Common myeloid progenitor, CD34-positive (primary cell): ENCODE measurements at places on chromosomes 13 and 19.

GRCh38 chr19:46803555-46803954, 15.2 kb upstream of the SLC1A5 start:
- DNase-seq = no peak

- DNase-seq = no peak
These were observed 364.0 kb downstream of the LMO7 start for GRCh38 chr13:76000131-76000530.

DNA sequence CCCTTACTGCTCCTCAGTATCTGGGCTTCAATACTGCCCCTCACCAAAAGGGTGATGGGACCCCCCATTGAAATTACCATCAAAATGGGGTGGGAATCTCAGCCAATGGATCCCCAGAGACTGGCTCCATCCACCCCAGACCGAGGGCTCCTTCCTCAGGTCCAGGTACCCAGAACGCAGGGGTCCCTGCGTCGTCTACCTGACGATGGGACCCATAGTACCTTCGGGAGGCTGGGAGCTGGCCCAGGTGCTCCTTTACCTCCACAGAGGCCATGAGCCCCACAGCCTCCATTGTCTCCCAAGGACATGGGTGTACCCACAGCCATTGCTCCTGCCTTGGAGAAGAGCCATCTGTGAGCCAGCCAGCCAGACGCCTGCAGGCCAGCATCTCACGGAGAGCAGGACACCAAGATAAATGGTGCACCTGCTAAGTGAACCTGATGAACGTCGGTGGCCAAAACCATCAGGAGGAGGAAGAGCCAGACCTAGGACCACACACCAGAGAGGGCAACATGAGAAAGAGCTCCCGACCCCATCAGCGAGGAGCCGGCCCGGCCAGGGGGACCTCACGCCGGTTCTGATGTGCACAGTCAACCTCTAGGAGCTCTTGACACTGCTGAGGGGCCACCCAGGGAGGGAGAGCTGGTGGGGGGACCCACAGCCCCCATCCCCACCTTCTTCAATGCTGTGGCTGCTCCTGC, 156.8 kb upstream of the SOX1 start:
- DNase-seq = no peak

DNA sequence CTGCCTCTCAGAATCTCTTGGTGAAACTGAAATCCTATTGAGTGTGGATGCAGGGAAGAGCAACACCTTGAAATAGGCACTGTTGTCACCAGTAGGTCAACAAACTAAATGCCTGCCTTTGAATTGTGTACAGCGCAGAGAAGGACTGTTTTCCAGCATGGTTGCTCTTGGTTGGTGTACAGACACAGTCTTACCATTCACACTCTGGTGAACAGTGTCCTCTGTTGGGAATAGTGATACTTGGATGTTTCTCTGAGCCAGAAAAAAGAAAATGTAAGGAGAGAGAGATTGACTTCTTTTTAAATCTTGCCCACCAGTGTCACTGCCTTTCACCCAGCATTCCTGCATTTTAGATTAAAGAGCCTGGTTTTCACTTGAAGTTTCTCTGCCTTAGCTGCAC, 179.7 kb downstream of the STK24 start:
- DNase-seq = no peak

DNA sequence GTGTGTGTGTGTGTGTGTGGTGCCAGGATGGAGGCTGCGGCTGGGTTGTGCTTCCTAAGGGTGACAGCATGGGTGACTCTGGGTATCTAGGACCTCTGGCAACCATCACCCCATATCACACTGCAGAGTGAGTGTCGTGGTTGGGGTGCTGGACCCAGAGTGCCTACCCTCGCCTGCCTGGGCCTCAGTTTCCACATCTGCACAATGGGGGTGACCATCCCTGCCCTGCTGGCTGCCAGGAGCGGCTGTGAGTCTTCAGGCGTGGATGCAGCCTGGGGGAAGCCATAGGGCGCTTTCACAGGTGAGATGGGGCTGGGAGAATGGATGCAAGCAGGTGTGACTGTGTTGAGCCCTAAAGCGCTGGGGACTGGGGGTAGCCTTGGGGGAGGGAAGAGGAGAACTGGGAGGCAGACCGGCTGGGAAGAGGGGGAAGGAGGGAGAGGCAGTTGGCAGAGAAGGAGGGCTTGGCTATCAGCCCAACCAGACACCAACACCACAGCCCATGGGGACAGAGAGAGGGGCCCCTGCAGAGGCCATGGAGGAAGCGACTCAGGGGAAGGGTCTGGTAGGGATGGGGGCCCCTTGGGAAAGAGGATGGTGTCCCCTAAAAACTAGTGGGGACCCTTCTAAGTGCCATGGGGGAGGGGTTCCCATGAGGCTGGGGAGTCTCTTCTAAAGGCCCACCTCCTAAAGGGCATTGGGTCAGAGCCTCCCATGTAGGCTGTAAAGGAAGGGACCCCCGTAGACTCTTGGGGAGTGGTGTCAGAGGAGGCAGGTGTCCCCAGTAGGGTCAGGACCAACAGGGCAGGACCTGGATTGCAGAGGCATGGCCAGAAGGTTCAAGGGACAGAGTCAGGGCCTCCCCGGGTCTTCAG, 1.7 kb downstream of the PLPPR2 start:
- DNase-seq = no peak
